ENCODE measurements at places on chromosomes 6 and 20.

- no peak overlapping the region for H3K4me3 ChIP-seq
- H3K36me3 ChIP-seq = no peaks in the 10 kb centered on the region
- DNase-seq = no peak
- H3K27me3 ChIP-seq = no peaks in the 10 kb centered on the region
- H3K4me1 ChIP-seq = peaks cover 37% of the 10 kb centered on the region
These were observed 339.0 kb downstream of the SYNE1 start for GRCh38 chr6:152298055-152298647.

DNA sequence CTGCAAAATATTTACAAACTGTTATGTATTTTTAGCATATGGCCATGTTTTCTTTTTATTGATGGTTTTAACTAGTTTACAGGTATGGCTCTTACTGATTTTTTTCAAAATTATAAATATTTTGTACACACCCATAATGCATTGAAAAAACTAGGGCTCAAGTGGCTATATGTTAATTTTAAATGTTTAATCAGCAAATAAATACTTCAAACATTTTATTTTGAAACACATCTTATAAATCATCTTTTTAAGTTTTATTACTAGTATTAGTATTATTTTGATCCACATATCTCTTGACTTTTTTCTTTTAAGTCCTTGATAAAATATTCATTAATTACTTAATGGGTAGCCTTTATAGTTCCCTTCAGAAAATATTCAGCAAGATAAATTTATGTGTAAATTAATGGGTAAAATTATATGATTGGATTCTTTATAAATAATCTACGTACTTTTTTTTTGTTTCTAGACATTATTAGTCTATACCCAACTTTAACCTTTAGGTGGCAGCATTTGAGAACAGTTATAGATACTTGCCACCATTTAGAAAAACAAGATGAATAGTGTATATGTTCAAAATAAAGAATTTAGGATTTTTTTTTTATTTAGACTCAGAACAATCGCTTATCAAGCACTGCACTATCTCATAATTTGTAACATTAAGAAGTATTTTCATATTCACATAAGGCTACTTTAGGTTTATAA, 241.9 kb downstream of the ADGRB3 start:
- no peaks in the 10 kb centered on the region for H3K4me1 ChIP-seq
- no peak for DNase-seq
- H3K27ac ChIP-seq = no peak overlapping the region
- no peaks in the 10 kb centered on the region for H3K27me3 ChIP-seq
- no peak overlapping the region for H3K4me3 ChIP-seq

DNA sequence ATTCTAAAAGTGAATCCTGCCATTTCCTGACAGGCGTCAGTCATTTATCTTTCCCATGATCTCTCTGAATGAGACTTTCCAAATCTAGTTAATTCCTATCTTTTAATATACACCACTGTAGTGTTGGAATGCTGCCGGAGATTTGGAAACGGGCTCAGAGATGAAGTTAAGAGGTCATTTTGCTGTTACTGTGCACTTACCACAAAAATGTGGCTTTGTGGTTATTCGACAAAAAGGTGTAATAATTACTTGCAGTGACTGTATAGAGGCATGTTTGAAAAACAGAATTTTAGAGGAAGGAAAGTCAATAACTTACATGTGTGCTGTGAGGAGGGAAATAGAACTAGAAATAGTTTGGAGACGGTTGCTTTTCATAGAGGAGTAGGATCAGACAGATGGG, 460.2 kb upstream of the BTBD3 start:
- no peak for DNase-seq
- H3K4me1 ChIP-seq = no peaks in the 10 kb centered on the region
- no peaks in the 10 kb centered on the region for H3K27me3 ChIP-seq
- no peaks in the 10 kb centered on the region for H3K36me3 ChIP-seq
- H3K27ac ChIP-seq = no peak overlapping the region
- H3K4me3 ChIP-seq = no peak overlapping the region

- no peak for DNase-seq
- no peaks in the 10 kb centered on the region for H3K27me3 ChIP-seq
- H3K4me3 ChIP-seq = no peak overlapping the region
- H3K36me3 ChIP-seq = no peaks in the 10 kb centered on the region
- H3K4me1 ChIP-seq = no peaks in the 10 kb centered on the region
These were observed 10.4 kb upstream of the FKBPL start for GRCh38 chr6:32140420-32141046.

- no peak overlapping the region for H3K27ac ChIP-seq
- H3K36me3 ChIP-seq = no peaks in the 10 kb centered on the region
- no peak for DNase-seq
These were observed 37.6 kb upstream of the XRN2 start for GRCh38 chr20:21265261-21266190.

- H3K4me3 ChIP-seq = no peak overlapping the region
- H3K27ac ChIP-seq = no peak overlapping the region
- no peaks in the 10 kb centered on the region for H3K36me3 ChIP-seq
- no peak for DNase-seq
- H3K27me3 ChIP-seq = peaks cover 13% of the 10 kb centered on the region
- H3K4me1 ChIP-seq = peaks cover 7% of the 10 kb centered on the region
These were observed 11.2 kb upstream of the SPAG4 start for GRCh38 chr20:35604449-35604747.

- peaks cover 2% of the 10 kb centered on the region for H3K4me1 ChIP-seq
- no peak overlapping the region for H3K27ac ChIP-seq
- H3K36me3 ChIP-seq = no peaks in the 10 kb centered on the region
- DNase-seq = no peak
- H3K27me3 ChIP-seq = no peaks in the 10 kb centered on the region
These were observed 182.7 kb upstream of the SALL4 start for GRCh38 chr20:51985013-51985415.

DNA sequence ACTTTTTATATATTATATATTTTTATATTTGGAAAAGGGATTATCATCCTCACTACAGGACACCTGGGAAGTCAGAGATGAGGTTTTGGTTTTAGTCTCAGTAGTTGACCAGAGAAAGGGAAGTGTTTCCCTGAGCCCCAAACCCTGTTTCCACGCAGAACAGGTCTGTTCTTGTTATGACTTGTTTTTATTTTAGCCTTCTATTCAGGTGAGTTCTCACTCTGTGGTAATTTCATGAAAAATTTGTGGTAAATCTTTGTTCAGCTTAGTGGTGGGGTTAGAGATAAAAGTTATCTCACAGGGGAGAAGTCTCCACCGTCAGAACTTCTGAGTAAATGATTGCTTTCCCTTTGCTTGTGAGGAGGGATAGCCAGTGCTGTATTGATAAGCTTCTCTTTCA, 224.9 kb downstream of the FARS2 start:
- H3K4me3 ChIP-seq = no peak overlapping the region
- H3K27me3 ChIP-seq = no peaks in the 10 kb centered on the region
- no peak for DNase-seq
- no peak overlapping the region for H3K27ac ChIP-seq
- H3K4me1 ChIP-seq = peaks cover 6% of the 10 kb centered on the region

DNA sequence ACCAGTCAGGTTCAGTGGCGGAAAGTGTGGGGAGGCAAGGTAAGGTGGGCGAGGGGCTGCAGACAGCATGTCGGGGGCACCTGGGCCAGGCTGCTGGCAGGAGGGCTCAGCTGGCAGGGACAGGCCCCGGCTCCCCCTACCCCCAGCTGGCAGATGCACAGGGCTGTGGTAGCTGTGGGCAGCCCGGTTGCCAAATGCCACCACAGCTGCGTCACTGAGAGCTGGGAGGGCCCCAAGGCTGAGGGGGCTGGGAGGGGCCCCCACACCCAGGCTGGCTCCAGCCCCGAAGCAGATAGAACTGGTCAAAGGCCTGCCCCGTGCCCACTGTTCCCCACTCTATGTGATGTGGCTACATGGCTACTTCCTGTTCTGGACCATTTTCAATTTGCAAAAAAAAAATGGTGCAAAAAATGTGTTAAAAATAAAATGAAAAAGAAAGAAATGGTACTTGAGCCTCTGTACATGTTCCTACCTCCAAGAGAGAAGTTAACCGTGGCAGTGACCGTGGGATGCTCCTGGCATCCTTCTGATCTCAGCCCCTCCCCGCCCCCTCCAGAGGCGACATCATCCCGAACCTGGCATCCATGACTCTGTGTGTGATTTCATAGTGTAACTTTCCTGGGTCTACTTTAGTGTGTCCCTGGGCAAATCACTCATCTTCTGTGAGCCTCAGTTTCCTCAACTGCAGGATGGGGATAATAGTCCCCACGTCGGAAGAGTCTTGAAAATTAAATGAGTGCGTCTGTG, 64.4 kb downstream of the UBE2V1 start:
- H3K27ac ChIP-seq = no peak overlapping the region
- peaks cover 19% of the 10 kb centered on the region for H3K27me3 ChIP-seq
- H3K36me3 ChIP-seq = no peaks in the 10 kb centered on the region
- H3K4me1 ChIP-seq = peaks cover 6% of the 10 kb centered on the region
- H3K4me3 ChIP-seq = no peak overlapping the region

DNA sequence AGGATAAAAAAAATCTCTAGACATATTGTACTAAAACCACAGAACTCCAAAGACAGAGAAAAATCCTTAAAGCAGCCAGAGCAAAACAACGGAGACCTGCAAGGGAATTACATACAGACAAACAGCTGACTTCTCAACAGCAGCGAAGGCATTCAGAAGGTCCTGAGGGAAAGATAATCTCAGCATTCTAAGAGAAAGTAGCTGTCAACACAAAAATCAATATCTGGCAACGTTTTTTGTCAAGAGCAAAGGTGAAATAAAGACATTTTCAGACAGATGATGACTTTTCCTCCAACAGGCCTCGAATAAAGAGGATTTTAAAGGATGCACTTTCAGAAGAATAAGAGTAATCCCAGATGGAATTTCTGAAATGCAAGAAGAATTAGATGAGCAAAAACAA, 6.1 kb upstream of the SCGN start:
- H3K4me3 ChIP-seq = no peak overlapping the region
- no peaks in the 10 kb centered on the region for H3K36me3 ChIP-seq
- H3K4me1 ChIP-seq = no peaks in the 10 kb centered on the region

DNA sequence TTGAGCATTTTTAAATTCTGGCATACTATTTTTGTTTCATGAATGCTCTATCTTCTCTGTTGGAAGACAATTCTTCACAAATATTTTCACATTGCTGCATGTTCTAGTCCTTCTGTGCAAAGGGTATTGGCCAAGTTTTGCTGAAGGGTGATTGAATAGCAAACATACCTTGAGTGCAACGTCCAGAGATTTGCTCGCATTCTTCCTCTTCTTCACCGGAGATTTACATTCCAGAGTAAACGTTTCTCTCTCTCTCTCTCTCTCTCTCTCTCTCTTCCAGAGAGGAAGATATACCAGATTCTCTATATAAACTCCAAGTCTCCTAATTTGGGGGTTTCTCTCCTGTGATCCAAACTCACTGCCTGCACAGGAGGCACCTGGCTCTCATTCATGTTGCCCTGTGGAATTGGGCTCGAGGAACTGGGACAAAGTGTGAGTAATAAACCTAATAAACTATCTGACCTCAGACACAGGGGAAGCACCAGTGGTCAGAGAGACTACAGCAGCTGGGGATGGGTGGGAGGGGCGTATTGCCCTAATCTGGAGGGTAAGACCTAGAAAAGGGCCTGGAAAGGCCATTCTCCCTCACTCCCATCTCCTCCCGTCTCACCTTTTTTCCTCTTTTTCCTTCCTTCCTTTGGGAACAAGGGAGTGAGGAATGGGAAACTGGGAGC, 1.1 kb upstream of the TREML1 start:
- no peaks in the 10 kb centered on the region for H3K27me3 ChIP-seq
- H3K36me3 ChIP-seq = no peaks in the 10 kb centered on the region
- no peak for DNase-seq
- H3K27ac ChIP-seq = no peak overlapping the region

DNA sequence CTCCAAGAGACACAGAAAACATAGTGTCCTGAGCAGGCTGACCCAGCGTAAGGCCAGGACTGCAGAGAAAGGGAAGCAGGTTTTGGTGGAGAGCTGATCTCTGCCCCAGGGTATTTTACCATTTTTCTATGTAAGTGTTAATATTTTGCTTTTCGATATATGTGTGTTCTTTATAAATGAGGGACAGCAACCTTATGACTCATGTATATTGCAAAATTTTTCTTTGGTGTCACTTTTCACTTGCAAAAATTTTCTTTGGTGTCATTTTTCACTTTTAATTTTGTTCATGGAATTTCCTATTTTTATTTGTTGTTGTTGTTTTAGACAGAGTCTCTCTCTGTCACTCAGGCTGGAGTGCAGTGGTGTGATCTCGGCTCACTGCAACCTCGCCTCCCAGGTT, 34.6 kb upstream of the PXDC1 start:
- H3K4me1 ChIP-seq = no peaks in the 10 kb centered on the region
- no peak overlapping the region for H3K4me3 ChIP-seq
- H3K36me3 ChIP-seq = no peaks in the 10 kb centered on the region
- DNase-seq = no peak

DNA sequence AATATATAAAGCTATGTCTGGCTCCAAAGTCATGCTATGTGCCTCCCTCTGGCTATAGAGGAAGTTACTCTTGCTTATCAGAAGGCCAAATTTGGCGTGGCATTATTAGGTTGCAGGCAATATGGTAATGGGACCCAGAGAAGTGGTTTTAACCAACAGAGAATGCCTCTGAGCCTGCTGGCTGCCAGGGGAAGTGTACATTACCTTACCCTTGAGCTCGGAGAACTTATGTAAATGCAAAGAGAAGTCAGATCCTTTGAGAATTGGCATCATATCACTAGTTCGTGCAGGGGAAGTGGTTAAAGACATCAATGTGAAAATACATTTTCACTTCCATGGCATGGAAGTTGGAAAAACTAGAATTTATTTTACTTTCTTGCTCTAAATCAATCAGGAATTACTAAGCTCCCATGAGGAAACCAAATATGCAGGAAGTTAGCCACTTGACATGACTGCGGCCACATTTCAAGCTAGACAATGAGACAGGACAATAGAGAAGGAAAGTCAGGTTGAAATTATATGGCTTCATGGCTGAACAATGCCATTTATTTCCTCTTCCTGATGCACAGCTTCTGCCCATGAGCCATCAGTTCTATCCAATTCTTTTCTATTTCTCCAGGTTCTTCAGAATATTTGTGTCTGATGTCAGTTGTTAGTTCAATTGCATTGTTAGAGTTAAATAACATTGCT, 134.0 kb upstream of the PHACTR1 start:
- H3K27me3 ChIP-seq = peaks cover 8% of the 10 kb centered on the region
- H3K4me3 ChIP-seq = no peak overlapping the region
- H3K36me3 ChIP-seq = no peaks in the 10 kb centered on the region
- H3K27ac ChIP-seq = no peak overlapping the region
- H3K4me1 ChIP-seq = no peaks in the 10 kb centered on the region

DNA sequence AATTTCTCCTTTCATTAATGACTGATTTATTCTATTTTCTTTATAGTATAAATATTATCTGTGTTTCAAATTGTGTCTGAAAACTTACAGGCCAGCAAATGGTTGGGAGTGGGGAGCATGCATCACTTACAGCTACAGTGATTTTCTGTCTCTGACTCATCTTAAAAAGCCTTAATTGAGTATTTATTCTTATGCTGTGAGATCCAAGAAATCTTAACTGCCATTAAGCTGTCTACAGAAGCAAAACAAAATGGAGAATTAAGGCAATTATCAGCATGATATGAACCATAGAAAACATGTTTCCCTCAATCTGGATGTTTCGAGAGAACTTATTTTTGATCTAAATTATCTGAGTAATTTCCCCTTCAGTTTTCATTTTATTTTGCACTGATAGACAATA, 831.2 kb downstream of the KIF16B start:
- H3K27ac ChIP-seq = no peak overlapping the region
- H3K4me1 ChIP-seq = no peaks in the 10 kb centered on the region
- no peaks in the 10 kb centered on the region for H3K27me3 ChIP-seq
- no peak for DNase-seq
- H3K4me3 ChIP-seq = no peak overlapping the region

- H3K4me1 ChIP-seq = no peaks in the 10 kb centered on the region
- H3K27ac ChIP-seq = no peak overlapping the region
- no peaks in the 10 kb centered on the region for H3K36me3 ChIP-seq
- no peaks in the 10 kb centered on the region for H3K27me3 ChIP-seq
- H3K4me3 ChIP-seq = no peak overlapping the region
- DNase-seq = no peak
These were observed 7.5 kb upstream of the KCNK5 start for GRCh38 chr6:39236742-39237141.

Data from activated naive CD4-positive, alpha-beta T cell treated with anti-CD3 and anti-CD28 coated beads for 36 hours (primary cell).